Fibroblast of skin of abdomen (primary cell): ENCODE measurements at places on chromosomes 4 and X.

GRCh38 chrX:153700376-153700945 lies 12.7 kb downstream of the SLC6A8 start:
- no peak for DNase-seq

DNA sequence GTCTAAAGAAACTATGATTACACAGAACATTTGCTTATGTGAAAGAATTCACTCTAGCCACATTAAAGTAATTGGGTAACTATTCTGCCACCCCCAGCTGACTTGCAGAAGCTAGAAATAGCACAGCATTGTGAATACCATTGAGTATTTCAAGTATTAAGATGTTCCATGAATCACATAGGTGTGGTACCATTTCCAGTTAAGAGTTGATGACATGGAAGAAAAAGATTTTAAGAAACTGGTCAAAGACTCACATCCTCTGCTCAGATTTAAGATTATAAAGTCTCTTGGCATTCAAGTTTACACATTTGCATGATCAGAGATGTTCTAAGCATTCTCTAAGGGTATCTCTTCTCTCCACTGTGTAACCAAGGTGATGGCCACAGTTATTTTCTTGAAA lies 287.5 kb downstream of the CAMK2D start:
- DNase-seq: peak; percentile 85

GRCh38 chr4:78757574-78757973 lies 18.6 kb upstream of the BMP2K start:
- DNase-seq: no peak

DNA sequence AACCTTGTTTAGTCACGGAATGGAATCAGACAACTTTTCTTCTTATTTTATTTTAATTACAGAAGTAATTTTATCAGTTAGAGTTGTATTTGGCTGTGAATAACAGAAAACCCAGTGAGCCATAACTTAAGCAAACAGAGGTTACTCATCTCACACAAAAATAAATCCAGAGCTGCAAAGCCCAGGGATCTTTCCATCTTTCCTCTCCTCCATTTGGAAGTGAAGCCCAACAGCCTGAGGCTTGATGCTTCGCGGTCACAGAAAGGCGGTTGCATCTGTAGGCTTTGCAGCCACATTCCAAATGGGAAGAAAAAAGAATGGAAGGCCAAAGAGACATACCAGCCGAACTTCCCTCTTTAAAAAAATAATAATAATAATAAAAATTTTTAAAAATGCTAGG lies 22.6 kb downstream of the CHRNA9 start:
- DNase-seq: no peak

DNA sequence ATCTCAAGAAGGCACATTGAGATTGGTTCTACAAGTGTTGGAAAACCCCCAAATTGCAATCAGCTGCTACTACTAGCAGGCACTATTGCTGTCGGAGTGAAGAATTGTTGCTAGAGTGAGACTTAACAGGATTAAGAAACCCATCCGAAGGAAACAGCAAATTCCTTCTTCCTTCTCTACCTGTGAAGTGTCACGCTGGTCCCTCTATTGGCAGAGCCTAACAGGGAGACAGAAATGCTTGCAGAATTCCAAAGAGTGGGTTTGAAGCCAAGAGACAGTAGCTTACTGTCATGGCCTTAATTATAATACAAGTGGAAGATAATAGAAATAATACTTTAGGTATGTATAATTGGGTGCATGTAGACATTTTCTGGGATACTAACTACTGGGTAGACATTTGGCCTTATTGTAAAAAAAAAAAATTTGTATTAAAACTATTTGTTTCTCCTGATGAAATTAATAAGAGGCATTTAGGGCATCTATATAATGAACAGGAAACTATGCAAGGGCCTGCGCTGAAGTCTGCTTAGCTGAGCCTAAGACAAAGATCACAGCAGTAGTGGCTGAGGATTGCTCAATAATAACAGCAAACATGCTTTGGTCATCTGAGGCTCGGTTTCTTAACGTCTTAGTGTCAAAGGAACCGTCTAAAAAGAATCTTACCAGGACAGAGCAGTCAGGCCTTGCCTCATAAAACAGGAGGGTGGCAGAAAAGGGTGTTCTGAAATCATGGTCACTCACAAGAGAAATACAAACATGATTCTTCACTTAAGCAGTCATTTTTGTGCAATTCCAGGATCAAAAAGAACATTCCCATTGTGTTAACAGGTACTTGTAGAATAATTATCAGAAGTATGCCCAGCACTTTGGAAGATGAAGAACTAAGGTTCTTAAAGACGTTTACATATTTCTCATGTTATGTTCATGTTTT lies 40.8 kb downstream of the FAM241A start:
- DNase-seq: no peak

- DNase-seq: no peak
Observed at GRCh38 chr4:4841156-4841555, 18.3 kb upstream of the MSX1 start.

DNA sequence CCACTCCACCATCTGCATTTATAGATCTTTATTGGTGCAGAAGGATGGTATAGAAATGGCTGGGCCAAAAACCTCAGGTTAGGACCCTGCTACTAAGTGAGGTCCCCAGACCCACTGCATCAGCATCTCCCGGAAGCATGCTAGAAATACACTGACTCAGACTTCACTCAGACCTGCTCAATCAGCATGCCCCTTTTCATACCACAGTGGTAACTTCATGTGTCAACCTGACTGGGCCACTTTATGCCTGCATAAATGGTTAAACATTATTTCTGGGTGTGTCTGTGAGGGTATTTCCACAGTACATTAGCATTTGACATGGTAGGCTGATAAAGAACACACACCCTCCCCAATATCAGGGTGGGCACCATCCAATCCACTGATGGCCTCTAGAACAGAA lies 118.6 kb upstream of the VCX3B start:
- no peak for DNase-seq

DNA sequence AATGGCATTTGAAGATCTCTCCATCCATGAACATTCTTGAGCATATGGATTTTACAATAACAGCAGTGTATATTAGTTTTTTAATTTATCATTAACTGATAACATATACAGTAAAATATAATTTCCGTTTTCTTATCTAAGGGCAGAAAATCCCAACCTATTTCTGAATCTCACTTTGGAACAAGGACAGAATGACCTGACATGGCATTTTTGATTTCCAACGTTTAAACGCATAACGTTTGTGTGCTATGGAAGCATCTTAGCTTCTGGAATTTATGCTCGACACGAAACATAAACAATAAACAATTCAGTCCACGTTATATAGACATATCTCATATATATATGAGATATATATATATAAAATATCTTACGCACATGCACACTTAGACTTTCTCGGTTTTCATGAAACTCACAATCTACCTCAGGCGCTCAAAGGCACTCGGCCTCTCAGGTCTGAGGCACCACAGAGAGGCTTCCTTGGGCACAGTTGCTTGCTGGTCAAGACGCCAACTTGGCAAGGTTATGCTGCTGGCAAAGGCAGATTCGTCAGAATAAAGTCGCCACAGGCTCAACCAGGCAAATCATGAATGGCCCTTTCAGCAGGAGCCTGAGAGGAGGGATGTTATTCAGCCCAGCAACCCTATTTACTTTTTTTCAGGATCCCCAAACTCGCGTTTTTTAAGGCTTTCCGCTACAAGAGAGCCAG lies 1.0 kb upstream of the UGT8 start:
- DNase-seq: no peak

DNA sequence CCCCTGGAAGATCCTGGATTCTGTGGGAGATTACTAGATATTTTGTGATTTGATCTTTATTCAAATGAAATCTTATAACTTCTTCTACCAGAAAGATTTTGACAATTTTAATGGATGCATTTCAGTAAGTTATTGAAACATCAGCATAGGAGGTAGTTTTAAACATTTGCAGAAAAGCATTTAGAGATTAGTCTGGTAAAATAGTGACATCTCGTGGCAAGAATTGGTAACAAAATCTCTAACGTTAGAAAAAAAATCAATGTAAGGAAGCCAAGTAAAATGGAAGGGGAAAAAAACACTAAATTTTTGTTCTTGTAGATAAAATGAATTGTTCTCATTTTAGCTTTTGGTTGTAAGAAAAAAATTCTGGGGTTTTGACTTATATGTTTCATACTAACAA lies 73.3 kb downstream of the TASL start:
- peak; percentile 24 for DNase-seq

- no peak for DNase-seq
Observed at GRCh38 chr4:680551-680927, 6.2 kb downstream of the MYL5 start.

GRCh38 chrX:123408821-123409737 lies 225.0 kb downstream of the GRIA3 start:
- DNase-seq: peak; percentile 84

DNA sequence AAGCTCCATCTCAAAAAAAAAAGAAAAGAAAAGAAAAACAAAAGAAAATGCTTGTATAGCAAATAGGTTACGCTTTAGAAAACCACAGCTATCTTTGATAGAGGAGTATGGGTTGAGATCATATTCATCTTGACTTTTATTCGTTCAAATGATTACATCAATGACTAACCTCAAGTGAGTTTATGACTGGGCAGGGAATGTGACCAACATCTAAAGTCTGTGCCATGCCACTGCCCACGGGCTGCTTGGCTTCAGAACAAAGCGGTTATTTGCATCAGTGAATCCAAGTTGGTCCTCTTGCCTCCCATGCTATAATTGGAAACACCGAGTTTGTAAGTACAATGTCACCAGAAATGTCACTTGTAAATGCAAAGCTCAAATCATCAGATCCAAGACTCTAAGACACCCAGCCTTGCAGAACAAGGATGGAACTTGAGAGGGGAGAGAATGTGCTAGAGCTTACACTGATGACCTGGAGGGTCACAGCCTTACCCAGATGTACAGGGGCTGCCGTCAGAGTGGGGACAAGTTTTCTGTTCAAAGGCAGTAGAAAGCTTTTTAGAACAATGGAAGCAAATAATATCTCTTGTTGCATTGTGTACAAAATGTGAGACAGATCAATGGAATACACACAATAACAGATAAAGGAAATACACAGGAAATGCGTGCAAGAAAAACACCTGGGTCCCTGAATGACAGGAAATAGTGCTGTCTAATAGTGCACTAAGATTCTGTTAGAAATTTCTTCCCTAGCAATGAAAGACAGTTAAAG lies 8.4 kb upstream of the OPN1LW start:
- DNase-seq: no peak

- peak; percentile 21 for DNase-seq
Observed at GRCh38 chrX:38807873-38808272, 6.6 kb downstream of the MID1IP1 start.

- DNase-seq: no peak
Observed at GRCh38 chr4:88940506-88940905, 116.5 kb downstream of the FAM13A start.

- DNase-seq: no peak
Observed at GRCh38 chr4:79748835-79749234, 324.2 kb downstream of the ANTXR2 start.

- no peak for DNase-seq
Observed at GRCh38 chrX:39577985-39578869, 519.5 kb downstream of the BCOR start.

DNA sequence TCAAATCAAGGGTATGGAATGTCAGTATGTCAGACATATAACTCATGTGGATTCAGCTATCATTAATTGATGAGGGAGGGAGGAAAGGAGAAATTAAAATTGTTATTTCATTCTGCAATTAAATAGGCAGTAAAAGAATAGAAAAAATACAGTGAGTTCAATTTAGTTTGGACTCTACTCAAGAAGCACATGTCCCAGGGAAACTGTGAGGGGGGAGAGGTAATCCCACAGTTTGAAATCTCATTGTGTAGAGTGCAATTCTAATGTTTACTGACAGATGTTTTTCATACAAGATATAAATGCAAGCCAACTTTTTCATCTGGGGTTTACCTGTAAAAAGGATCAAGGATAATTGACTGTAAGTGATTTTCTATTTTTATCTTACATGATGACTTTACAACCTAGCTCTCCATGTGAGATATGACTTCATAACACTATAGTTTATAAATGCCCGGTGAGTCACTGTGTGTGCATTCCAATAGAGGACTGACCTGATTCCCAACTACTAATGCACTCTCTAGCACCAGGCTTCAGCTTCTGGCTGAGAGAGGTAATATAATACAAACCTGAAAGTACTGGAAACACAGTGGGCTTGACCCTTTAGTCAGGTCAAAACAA lies 35.2 kb upstream of the SCD5 start:
- peak; percentile 82 for DNase-seq

GRCh38 chrX:83509254-83509801 lies 1.2 kb downstream of the POU3F4 start:
- no peak for DNase-seq

GRCh38 chrX:24398766-24399165 lies 38.3 kb downstream of the SUPT20HL1 start:
- no peak for DNase-seq

DNA sequence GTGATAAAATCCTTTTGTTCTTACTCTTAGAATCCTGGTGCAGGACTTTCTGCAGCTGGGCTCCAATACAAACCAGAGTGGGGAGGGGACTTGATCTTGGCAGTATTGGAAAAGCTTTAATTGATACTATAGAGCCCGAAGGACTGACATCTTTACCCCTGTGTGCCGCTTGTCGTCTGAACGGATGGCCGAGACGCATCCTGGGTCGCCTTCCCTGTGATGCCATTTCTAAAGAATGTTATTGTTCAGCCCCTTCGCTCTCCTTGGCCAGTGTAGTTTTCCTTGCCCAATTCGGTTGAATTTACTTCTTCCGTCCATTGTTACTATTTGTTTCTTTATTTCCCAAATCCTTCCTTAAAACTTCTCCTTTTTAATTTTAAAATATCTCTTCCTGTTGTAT lies 80.9 kb downstream of the CLDN34 start:
- DNase-seq: no peak

DNA sequence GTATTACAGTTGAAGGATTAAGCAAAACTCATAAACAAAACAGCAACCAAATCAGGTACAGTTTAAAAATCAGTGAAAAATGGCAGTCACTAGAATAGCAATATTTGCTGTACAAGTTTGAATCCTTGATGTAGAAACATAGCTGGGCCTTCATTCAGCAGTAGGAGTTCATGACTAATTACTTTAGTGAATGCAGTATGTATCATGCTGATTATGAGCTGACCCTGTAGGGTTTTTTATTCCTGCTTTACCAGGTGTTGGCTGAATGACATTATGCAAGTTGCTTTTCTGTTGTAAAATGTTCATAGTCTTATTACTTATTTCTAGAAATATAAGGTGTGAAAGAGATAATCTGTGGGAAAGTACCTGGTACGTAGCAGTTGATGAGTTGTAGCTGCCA lies 179.6 kb downstream of the CCSER1 start:
- DNase-seq: no peak

GRCh38 chrX:85569686-85570085 lies 190.2 kb upstream of the POF1B start:
- DNase-seq: no peak
